ENCODE measurements at places on chromosomes 11 and 22. TPM values are rescaled to one million over a fixed set of nuclear protein-coding genes. Genes with fewer than 3 reads are reported as not detected.

SLC22A9 gene
- not detected for total RNA-seq

NAV2 gene
- 6.2 TPM for total RNA-seq

CDC42EP2 gene
- 18.3 TPM for total RNA-seq

OTOG gene
- not detected for total RNA-seq

DDI1 gene
- not detected for total RNA-seq

BTG4 gene
- not detected for total RNA-seq

DNA sequence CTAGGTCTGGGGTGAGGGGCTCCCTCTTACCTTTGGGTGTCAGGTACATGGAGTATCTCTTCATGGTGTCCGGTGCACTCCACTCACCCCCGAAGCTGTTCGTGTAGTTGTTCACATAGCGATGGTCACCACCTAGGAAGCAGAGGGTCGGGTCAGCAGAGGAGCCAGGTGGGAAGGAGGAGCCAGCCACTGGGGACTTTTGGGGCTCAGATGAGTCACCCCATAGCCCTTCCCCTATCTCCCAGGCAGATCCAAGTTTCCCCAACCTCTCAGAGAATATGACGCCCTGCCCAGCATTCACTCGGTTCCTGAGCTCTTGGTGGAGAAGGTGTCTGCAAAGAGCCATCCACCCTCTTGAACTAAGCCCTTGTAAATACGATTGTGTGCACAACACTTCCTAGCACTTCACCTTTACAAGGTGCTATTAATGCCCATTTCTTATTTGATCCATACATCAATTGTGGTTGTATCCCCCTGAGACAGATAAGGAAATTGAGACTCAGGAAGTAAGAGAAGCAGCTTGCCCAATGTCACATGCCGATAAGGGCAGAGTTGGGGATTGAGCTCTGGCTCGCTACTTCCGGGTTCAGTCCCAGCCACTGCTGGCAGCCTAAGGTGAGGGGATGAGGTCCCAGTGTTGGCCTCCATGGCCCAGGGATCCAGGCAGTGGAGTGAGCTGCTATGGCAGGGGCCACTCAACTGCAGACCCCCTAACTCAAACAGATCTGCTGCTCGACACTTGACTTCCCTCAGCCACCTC lies 14.8 kb downstream of the TRIM29 start:
- DNase-seq, result no peak

DNA sequence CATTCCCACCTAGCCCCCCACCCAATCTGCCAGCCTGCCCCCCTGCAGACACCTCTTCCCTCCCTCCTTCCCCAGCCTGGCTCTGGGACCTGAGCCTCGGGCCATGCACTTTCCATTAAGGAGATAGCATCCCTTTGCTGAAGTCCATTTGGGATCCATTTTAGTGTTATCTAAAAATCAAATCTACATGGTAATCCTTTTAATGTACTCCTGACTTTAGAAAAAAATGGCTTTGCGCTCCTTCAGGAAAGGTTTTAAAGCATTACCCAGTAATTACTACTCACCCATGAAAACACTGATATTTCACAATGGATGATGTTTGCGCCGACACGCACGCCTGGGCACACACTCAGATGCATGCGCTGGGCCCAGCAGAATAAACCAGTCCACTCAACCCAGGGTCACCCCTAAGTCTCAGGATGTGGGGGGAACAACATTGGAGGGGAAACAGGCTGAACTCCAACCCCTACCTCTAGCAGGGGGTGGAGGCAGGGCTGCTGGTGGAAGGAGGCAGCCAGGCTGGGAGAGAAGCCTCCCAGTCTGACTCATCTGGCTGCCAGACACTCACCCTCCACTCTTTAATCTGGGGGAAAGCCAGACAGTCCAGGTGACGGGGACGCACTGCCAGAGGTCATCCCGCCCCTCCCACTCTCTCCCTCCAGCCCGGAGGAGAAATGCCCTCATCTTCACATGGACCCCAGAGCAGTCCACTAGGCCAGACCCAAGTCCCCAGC lies 29.8 kb downstream of the LMO1 start:
- DNase-seq, result peak; percentile 53

GRCh38 chr22:49209452-49210195 lies 618.0 kb downstream of the BRD1 start:
- peak; percentile 15 for DNase-seq

GRCh38 chr11:39247570-39248137 lies 2211.8 kb downstream of the LRRC4C start:
- DNase-seq, result no peak

DNA sequence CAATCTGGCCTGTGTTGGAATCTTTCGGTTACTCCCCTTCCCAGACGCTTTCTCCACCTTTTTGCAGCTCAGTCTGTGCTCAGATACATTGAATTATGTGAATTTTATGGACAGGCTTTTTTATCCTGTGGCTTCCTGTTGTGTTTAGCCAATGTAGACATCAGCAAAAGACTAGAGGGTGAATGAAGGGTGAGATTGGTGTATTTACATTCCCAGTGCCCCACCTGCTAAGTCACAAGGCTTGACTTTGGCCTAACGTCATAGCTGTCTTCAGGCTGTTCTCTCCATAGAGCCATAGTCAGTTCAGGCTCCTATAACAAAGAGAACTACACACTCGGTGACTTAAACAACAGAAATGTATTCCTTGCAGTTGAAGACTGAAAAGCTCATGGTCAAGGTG lies 97.5 kb upstream of the FSHB start:
- no peak for DNase-seq

DNA sequence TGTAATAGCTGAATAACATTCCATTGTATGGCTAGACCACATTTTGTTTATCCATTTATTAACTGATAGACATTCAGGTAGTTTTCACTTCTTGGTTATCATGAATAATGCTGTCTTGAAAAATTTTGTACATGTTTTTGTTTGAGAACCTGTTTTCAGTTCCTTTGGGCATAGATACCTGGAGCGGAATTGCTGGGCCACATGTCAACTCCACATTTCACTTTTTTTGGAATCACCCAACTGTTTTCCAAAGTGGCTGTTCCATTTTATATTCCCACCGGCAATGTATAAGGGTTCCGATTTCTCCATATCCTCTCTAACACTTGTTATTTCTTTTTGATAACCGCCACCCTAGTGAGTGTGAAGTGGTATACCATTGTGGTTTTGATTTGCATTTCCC lies 184.3 kb downstream of the LARGE1 start:
- no peak for DNase-seq

DNA sequence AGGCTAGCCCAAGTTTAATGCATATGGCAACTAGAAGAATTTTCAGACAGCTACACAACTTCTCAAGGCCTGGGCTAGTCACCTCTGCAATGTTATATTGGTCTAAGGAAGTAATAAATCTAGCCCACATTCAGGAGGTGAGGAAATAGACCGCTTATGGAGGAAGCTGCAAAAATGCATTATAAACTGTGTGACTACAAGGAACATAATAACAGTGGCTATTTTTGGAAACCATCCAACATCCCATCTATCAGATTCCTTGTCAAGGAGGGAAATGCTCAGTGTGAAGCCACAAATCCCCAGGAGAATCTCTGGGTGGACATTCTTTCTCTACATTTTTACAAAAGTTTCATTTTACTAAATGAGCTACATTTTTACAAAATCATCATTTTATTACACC lies 76.1 kb downstream of the BBOX1 start:
- no peak for DNase-seq

- DNase-seq, result no peak
Measured at GRCh38 chr11:130911306-130911705, 5.0 kb downstream of the SNX19 start.

GRCh38 chr11:3616721-3617460 lies 24.9 kb downstream of the ART5 start:
- no peak for DNase-seq

GRCh38 chr11:8277691-8278090 lies 14.0 kb upstream of the LMO1 start:
- DNase-seq, result no peak

- peak; percentile 73 for DNase-seq
Measured at GRCh38 chr11:60970369-60970774, 1.1 kb upstream of the CD6 start.
